ENCODE measurements at places on chromosomes 3 and 15.

GRCh38 chr15:60458721-60459120 is 20.2 kb downstream of the ICE2 start:
- DNase-seq: no peak

DNA sequence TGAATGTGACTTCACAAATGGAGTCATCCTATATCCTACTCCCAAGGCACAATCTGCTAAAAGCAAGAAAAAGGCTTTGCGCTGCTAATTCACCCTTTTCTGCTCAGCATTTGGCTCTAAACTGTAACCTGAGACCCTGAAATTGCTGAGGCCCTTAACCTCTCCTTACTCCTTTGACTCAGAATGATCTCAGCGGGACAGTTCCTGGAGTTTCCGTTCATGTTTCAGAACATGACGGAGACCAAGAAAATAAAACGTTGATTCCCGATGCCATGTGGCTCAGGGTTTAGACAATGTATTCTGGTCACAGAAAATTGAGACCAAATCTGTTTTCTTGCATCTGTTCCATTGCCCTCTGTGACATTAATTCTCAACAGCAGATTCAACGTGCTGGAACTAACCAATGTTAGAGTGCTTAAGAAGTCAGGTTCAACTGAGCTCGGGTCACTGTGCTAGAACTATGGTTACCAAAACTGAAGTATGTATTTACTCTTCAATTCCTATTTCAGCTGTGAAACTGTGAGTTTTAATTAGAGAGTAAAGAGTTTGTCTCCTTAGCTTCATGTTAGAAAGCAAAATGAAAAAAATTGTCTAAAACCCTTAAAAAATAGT is 45.4 kb upstream of the TMC3 start:
- no peak for DNase-seq

- no peak for DNase-seq
Observed at GRCh38 chr15:33994005-33994615, 25.8 kb downstream of the CHRM5 start.

DNA sequence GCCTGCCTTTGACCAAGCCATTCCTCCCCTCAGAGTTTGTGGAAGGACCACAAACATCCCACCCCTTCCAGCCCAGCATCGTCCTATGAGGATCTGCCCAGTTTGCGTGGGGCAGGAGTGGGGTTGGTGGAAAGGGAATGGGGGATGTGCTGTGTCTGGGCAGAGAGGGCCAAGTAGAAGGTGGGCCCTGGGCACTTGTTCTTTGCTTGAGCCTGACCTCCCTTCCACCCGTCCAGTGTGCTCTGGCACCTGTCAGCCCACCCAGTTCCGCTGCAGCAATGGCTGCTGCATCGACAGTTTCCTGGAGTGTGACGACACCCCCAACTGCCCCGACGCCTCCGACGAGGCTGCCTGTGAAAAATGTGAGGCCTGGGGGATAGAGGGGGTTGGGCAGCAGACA is 10.3 kb downstream of the SPINT1 start:
- no peak for DNase-seq

- no peak for DNase-seq
Observed at GRCh38 chr3:101685870-101686307, 629 bp downstream of the RPL24 start.

- peak; percentile 56 for DNase-seq
Observed at GRCh38 chr15:98647026-98647773, 1.1 kb upstream of the IGF1R start.

DNA sequence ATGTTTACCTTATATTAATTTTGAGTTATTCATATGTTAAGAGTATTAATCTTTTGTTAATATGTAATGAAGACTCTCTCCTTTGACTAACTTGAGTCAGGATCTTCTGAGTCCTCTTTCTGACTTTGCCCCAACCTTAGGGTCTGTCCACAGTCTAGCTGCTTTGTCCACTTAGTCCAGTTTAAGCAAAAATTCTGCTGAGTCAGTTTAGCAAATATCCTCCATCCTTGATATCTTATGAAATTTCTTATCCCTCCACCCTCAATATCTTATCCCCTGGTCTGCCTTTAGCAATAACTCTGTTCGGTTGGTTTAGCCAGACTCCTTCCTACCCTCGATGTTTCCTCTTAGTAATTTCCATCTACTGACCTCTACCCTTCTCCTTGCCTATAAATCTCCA is 91.7 kb downstream of the DIPK2A start:
- no peak for DNase-seq

DNA sequence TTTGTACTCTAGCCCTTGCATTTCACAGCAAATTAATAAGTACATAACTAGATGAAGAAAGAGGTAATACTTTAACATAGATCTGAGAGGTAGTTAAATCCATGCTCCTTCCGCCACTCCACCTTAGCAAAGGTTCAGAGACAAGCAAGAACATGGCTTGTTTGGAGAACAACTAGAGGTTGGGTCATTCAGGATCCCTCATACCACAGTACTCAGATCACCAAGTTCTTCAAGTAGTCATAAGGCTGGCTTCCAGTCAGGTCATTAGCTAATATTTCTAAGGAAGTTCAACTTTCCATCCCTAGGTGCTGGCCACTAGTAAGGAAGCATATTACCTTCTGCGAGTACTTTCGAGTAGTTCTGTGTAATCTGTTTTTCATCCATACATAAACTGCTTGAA is 44.1 kb downstream of the CD200R1 start:
- DNase-seq: no peak

DNA sequence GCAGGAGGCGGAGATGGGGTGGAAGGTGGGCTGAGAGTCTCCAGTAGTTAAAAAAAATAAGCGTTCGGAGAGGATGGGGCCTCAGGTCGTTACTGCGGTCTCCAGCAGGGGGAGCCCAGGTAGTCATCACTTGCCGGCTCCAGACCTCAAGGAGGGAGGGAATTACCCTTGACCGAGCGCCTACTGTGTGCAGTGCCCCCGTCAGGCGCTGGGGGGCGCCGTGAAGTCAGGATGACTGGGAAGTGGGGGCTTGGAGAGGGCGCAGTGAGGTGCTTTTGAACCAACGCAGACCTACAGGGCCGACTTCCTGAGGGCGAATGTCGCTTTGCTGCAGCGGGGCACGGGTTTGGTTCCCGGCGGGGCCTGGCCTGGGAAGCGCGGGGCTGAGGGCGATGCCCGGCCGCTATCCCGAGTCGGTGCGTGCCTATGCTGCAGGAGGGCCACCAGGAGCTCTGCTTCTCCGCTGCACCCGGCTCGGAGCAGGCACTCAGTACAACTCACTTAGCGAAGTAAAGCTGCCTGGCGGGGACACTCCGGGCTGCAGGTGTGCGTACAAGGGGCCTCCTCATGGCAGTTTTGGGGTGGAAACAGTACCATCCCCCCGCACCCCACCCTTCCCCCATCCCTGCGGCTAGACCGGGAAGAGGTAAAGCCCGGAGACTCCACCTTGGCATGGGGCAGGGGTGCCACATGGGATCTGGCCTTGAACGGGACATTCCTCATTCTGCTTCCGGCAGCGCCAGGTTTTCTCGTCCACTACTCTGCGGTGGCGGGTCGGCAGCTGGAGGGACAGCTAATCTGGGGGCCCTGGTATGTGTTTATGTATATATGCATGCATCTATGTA is 79.8 kb downstream of the RHCG start:
- DNase-seq: peak; percentile 72

- DNase-seq: no peak
Observed at GRCh38 chr15:95663156-95664100, 667.1 kb upstream of the NR2F2 start.

DNA sequence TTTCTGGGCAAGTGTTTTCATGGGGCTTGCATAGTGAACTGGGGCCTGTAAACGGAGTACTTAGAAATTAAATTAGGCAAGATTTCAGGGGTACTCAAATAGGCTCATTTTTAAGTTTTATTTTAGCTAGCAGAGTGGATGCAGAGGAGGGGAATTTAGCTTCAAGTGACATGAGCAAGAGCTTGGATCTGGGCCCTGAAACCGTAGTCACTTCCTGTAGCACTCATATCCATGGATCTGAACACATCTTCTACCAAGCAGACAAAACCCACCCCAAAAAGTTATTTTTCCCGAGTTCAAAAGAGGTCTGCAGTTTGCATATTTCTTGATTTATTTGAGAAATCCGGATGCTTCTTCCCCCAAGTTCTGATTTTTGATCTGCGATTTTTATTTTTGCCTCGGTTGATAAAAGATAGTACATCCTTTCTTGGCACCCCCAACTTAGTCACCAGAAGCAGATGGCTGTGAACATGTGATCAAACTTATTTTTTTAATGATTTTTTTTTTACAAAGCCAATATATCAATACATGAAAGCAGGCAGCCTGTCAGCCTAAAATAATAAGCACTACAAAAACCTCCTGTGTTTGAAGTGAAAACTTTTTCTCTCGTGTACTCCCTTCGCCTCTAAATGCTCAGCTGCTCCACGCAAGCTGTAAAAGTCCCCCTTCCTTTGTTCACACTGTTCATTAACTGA is 36.6 kb upstream of the STT3B start:
- no peak for DNase-seq
